ENCODE measurements at places on chromosomes 12 and 14.

- no peak for DNase-seq
Observed at GRCh38 chr12:129328235-129328634, 475.0 kb downstream of the GLT1D1 start.

- DNase-seq: no peak
Observed at GRCh38 chr12:52280319-52280795, 5.9 kb downstream of the KRT86 start.

DNA sequence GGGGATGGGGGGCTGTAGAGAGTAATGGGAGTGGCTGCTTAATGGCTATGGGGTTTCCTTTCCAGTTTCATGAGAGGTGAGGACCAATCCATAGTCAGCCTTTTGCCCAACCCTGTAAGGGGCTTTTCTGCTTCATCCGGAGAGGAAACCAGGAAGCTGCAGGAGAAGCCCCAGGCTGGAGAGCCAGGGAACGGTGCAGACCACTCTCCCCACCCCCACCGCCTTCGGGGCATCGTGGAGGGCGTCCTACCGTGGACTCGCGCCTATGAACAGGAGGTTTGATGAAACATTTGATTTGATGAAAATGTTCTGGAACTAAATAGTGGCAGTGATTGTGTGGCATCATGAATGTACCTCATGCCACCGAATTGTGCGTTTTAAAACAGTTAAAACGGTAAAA lies 204.3 kb upstream of the DIO3 start:
- no peak for DNase-seq

GRCh38 chr14:60658211-60658690 lies 9.0 kb upstream of the SIX1 start:
- no peak for DNase-seq

- peak; percentile 73 for DNase-seq
Observed at GRCh38 chr12:68400226-68400829, 68.2 kb upstream of the MDM1 start.

DNA sequence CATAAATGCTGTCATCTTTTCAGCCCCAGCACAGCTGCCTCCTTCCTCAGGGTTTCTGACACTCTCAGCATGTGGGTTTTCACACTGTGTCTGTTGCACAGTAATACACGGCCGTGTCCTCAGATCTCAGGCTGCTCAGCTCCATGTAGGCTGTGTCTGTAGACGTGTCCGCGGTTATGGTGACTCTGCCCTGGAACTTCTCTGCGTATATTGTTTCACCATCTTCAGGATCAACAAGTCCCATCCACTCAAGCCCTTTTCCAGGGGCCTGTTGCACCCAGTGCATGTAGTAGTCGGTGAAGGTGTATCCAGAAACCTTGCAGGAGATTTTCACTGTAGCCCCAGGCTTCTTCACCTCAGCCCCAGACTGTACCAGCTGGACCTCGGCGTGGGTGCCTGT lies 1210.6 kb downstream of the TMEM121 start:
- no peak for DNase-seq

GRCh38 chr14:75025082-75025481 lies 22.4 kb downstream of the EIF2B2 start:
- no peak for DNase-seq

GRCh38 chr14:69500736-69501135 lies 16.2 kb downstream of the PLEKHD1 start:
- DNase-seq: no peak

- no peak for DNase-seq
Observed at GRCh38 chr12:47184813-47185212, 105.1 kb upstream of the AMIGO2 start.

DNA sequence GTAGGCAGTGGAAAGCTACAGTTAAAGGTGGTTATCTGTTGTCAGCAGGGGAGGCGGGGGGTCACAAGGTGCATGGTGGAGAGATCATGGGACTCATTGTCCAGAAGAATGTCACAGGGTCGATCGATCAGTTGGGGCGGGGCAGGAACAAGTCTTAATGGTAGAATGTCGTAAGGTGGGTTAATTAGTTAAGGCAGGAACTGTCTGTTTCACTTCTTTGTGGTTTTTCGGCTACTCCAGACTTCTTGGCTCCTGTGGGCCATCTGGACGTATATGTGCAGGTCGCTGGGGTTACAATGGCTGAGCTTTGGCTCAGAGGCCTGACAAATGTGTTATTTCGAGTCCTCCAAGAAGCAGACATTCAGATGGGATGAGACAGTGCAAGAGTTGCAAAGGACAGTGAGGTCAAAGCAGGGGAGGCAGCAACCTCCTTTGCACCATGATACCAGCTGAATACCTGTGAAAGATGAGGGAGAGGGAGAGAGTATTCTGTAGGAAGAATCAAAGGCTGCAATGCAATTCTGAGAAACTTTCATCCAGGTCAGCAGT lies 246.9 kb upstream of the TMEM132C start:
- DNase-seq: no peak

- no peak for DNase-seq
Observed at GRCh38 chr12:132766380-132767085, 4.9 kb upstream of the ANKLE2 start.

DNA sequence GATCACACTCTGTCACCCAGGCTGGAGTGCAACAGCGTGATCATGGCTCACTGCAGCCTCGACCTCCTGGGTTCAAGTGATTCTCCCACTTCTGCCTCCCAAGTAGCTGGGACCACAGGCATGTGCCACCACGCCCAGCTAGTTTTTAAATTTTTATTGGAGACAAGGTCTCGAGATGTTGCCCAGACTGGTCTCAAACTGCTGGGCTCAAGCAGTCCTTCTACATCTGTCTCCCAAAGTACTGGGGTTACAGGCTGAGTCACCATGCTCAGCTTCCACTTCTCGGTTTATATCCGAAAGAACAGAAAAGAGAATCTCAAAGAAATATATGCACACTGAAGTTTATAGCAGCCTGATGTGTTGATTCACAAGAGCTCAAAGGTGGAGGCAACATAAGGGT lies 107.5 kb downstream of the SCARB1 start:
- DNase-seq: no peak

DNA sequence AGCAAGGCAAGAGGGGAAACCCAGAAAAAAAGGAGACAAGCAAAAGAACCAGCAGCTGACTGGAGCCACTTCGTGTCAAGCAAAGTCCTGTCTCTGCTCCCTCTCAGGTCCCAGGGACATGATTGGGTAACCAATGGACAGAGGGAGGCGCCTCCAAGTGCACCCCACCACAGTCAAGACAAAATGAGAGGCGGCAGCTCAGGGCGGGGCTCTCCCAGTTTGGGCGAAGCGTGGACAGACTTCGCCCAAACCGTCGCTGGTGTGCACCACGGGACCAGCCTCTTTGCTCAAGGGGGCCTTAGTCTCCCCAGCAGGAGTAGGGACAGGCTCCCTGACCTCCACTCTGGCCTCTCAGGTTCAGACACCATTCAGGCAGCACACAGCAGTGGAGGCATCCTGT lies 1.5 kb upstream of the BEGAIN start:
- no peak for DNase-seq

- DNase-seq: no peak
Observed at GRCh38 chr14:20190596-20190995, at the start of gene OR11G2. TSS of gene OR11G2 (plus strand) at chr14:20190896. CDS start at chr14:20197438, 6,542 bp downstream.

DNA sequence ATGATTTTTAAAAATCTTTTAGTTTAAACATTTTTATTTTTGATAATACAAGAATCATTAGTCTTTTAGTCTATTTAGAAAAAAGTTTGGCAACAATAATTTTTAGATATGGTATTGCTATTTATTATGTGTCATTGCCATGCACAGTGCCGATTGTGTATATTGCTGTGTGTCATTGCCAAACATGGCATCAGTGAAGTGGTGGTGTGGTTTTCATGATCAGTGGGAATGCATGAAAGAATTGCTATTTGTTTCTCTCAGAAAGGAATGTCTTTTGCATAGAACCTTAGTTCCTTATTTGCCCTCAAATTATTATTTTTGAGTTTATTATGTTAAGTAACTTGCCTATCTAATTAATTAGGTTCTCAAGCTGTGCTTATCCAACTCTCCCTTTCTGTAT lies 397.5 kb upstream of the PDE3A start:
- no peak for DNase-seq

DNA sequence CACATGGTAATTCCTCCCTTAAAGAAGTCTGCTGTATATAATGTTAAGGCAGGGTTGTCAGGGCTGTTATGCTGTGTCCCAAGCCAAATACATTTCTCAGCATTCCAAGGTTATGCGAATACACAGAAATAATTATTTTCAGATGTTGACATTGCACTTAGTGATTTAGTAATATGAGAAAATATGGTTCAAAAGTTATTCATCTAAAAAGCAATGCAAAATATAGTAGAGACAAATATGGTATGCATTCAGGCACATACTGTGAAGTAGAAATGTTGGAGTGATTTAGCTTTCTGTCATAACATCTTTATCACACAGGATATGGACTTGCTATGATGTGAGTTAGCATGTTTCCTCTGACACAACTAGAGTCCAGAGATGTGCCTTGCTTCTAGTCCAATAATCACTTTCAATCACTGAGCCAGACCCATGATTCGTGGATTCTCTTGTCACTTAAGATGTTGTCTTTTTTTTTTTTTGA lies 70.0 kb downstream of the PDE3A start:
- DNase-seq: no peak

- DNase-seq: no peak
Observed at GRCh38 chr14:33285902-33286700, 347.4 kb downstream of the NPAS3 start.

DNA sequence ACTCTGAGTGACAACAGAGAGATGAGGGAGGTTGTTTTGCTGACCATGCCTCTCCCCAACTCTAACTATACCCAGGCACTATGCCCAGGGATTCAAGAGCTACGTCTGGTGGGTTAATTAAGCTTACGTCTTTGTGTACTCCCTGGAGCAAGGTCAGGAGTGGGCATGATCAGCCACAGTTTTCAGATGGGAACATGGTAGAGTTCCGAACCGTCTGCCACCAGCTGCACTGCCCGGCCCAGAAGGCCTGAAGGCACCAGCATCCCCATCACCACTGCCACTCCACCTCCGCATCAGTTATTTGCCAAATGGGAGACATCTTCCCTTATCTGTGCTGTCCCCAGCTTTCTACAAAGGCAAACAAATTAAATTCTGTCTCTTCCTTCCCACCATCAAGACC lies 11.1 kb upstream of the GPX2 start:
- DNase-seq: no peak

DNA sequence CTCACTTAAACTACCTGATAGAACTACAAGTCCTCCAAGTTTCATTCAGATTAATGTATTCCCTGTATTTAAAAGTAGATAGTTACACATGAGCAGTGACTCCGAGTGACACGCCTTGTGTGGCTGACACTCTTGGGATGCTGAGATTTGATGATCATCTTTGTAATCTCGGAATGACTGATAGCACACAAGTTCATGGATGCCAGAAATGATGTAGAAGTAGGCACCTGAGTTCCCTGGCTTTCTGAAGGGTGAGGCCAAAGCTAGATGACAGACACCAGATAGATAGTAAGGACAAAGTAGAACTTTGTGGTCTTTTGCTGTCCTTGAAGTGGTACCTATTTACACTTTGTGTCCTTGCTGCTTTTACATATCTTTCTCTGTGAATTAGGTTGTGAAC lies 491.2 kb downstream of the PCNX1 start:
- DNase-seq: no peak

DNA sequence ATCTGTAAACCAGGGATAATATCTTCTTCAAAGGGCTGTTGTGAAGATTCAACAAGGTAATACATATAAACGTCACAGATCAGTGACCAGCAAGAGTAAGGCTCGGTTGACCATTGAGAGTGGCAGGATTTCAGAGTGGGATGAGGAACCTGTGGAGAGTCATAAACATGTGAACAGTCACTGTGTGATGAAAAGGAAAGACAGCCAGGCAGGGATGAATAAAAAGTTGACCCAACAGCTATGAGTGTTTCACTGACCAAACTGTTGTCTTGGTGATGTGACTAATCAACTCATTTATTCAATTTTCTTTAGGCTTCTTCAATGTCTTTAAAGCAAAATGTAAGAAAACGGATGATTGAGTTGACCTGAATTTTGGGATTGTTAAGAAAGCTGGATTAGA lies 8.6 kb upstream of the FRMD6 start:
- DNase-seq: no peak

DNA sequence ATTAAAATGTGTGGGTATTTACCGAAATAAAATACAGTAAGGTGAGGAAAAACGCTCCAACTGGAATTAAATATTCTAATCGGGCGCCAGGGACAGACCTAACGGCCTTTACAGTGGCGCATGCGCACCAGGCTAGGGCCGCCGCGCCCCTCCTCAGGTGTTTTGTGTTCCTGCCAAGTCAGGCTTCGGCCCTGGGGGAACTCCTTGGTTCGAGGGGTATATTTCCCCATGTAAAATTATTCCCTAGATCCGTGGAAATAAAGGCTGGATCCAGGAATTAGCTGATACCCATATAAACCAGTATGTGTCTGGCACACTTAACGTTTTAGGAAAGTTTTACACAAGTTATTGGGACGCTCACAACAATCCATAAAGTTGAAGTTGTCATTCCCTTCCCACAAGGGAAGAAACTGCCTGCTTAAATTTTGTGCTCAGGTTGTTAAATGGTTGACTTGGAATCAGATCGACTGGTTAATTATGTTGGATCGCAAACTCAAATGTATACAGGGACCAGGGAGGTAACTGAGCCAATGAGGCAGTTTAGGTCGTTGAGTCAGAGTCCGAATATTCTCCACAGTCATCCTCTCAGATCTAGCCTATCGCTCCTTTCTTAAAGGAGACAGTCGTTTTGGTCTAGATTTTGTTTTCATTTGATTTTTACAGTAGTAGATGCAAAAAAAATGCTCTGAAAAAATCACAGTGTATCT lies 621 bp upstream of the ANAPC7 start:
- DNase-seq: peak; percentile 79

DNA sequence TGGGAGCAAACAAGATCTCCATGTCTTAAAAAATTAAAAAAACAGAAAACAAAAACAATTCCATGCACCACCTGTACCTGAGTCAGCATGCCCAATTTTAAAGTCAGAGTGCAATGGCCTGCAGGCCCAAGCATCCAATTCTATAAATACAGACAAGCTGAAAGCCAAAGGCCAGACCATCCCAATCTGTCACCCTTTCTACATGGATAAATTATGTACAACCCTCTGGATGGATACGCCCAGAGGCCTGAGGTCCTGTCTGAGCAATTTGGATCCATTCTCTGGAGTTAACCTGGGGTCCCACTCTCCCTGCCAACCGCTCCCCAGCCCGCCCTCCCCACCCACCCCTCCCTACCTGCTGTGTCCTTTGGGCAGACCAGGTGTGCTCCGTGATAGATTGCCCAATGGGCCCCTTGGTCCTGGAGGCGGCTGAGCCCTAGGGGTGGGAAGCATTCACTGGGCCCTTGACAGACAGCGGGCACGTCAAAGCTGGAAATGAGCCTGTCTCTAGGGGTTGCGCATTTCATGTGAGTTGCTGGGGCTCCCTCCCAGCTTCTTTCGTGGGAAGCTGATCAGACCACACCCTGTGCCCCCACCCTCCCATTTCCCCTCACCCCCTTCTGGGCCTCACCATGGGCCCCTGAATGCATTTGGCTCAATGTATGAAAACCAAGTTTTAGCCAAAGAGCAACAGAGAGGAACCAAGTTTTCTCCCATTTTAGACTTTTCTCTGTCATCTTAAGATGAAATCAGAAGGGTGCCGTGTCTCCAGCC lies 171.3 kb downstream of the BCL11B start:
- DNase-seq: no peak

DNA sequence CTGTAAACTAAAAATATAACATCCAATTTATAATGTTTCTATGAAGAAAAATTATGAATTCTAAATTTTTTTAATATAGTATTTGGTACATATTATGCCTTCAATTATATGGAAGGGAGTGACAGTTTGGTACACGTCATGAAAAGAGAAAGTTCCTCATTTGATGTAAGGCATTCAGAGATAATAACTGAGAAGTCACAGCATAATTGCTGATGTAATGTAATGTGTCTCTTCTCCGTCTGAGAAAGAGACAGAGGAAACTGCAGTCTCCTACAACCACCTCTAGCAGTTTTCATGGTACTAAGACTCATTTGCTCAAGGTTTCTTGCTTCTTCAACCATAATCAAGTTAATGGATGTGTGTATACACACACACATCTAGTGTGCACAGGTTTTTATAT lies 2.3 kb upstream of the CD69 start:
- DNase-seq: no peak

Measured in NCI-H2081 (cell line).